ENCODE measurements at places on chromosomes 7 and 10.

DNA sequence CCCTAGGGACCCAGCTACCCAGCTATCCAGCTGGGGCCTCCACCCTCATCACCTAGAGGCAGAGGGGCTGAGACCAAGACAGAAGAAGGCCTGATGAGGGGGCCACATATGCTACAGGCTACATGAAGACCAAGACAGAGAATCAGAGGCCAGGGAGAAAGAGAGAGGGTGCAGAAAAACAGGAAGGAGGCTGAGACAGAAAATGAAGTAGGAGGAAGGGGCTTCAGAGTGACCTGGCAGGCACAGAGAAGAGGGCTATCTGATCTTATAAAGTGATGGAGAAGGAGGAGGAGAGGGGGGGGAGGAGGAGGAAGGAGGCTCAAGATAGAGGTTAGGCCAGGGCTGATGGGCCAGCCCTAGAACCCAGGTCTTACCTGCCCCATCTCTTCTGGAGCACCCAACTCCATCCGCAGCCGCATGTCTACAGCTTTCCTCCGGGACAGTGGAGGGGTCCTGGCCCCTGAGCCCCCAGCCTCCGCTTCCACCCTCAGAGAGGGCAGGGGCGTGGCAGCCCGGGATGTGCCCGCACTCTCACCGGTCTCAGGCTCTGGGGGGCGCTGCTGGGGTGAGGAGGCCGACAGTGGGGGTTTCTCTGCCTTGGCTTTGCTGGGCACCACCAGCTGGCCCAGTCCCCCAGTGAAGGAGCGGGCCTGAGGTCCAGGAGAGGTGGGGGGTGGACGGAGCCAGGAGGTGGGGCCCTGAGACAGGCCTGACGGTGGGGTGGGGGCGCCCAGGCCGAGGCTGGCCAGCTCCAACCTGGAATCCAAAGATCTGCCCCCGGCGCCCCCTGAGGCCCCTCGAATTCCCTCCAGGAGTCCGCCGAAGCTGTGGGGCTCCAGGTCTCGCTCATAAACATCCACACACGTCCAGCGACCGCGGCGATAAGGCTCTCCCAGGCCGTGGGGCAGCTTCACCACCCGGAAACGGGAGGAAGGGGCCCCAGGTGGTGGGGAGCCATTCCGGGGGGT is 1.8 kb downstream of the TSC22D4 start:
- no peak for DNase-seq

- DNase-seq = no peak
Observed at GRCh38 chr10:103598654-103599115, 105.2 kb downstream of the NEURL1 start.

DNA sequence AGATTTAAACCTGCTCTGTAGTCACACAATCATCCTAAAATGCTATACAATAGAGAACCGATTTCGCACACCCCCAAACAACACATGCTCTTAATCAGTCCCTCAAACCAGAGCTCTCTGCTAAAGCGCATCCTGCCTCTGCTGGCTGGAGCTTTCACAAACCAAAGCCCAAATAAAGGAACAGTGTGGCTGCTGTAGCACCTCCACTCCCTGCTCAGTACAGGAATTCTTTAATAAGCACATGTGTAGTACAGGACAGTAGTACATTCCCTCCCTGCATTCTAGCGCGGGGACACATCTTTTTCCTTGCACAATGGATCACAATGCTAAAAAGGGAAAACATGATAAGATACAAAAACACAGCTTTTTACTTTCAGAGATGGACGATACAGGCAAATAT is 684.6 kb downstream of the MAGI2 start:
- DNase-seq = no peak

- DNase-seq = no peak
Observed at GRCh38 chr10:72642318-72642717, 16.4 kb upstream of the MICU1 start.

DNA sequence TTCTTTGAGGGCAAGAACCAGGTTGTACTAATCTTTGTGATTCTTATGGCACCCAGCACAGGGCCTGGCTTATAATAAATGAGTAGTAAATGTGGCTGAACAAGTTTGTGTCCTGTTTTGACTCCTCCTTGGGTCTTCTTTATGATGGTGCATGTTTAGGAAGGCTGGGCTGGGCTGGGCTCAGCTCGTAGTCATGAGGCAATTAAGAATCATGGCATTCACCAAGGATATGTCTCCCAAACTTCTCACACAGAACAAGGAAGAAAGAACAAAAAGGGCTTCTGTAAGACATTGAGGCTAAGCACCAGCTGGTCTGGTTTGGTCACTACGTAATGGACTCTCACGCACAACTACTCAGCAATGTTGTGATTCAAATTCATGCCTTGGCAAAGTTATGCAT is 30.5 kb upstream of the YAE1 start:
- DNase-seq = no peak

DNA sequence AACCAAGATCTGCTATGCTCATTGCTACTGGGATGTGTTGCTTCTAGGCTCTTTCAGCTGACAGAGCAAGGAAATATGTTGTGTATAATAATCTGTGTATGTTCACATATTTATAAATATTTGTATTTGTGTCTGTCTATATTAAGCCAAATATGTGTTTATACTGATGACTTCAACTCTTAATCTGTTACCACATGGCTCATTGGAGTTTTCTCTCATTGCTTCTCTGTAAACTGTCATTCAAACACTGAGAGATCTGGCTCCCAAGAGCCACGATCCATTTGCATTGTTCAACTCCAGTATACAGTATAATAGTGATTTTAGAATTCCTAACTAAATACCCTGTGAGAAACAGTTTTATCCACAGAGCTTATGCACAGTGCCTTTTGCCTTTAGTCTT is 35.3 kb downstream of the BICC1 start:
- no peak for DNase-seq

GRCh38 chr7:665736-666453 is 60.6 kb upstream of the DNAAF5 start:
- DNase-seq = no peak

GRCh38 chr7:88090671-88091070 is 129.2 kb downstream of the SRI start:
- no peak for DNase-seq

GRCh38 chr7:66430164-66430545 is 198.5 kb upstream of the KCTD7 start:
- DNase-seq = no peak

- DNase-seq = no peak
Observed at GRCh38 chr10:17092216-17092944, 37.2 kb downstream of the CUBN start.

DNA sequence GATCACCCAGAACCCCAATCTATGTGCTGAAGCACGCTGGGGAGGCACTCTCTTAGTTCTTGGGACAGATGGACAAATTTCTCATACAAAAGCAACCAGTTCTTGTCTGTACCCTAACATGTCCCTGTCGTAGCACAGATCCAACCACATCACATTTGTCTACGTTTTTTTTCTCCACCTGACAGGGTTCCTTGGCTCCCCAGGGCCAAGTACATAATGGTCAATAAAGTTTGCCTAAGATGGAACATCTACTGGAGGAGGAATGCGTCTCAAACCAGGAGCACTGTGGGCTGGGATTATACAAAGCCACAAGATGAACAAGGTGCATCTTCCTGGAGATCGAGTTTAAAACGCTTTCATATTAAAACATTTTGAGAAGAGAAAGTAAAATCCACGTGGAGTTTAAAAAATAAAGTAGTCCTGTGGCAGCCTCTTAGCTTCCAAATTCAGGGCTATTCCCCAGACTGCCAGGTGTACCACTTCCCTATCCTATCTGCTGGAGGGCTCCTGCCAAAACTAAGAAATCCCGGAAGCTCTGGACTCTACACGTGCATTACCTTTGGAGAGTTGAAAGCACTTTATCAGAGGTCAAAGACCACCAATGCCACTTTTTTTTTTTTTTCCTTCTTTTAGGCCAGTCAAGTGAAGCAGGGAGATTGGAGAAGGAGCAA is 1.4 kb downstream of the TMEM243 start:
- DNase-seq = no peak

GRCh38 chr10:122658356-122659049 is 41.1 kb downstream of the C10orf120 start:
- no peak for DNase-seq

DNA sequence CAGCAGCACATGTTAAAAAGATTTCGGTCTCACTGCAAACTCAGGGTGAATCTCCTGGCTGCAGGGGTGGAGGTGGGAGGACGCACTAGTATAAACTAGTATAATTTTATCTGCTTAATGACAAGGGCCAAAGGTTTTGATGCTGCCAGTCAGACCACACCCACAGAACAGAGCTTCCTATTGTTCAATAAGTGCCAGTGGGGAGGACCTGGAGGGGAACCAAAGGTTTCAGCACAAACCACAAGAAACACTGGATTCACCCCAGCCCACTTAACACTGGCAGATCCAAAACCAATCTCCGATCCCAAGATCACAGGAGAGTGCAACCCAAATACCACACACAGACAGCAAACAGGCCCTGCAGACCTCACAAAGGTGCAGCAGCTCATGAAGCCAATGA is 6.6 kb downstream of the VOPP1 start:
- no peak for DNase-seq

- no peak for DNase-seq
Observed at GRCh38 chr7:82166260-82167015, 277.1 kb downstream of the CACNA2D1 start.

DNA sequence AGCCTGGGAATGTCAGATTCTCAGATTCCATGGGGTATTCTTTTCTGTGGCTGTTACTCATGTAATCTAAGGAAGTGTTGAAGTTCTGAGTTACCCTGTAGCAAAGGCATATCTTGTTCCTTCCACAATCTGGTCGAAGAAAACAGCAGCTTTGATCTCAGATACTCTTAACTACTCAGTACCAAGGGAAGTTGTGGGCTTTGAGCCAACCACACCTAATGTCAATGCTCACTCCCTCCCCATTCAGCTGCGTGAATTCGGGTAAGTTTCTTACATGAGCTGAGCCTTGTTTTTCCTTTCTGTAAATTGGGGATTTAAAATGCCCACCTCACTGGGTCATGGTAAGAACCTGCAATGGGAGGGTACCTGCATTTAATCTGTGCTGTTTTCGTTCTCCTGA is 52.5 kb downstream of the PTPRN2 start:
- DNase-seq = no peak

DNA sequence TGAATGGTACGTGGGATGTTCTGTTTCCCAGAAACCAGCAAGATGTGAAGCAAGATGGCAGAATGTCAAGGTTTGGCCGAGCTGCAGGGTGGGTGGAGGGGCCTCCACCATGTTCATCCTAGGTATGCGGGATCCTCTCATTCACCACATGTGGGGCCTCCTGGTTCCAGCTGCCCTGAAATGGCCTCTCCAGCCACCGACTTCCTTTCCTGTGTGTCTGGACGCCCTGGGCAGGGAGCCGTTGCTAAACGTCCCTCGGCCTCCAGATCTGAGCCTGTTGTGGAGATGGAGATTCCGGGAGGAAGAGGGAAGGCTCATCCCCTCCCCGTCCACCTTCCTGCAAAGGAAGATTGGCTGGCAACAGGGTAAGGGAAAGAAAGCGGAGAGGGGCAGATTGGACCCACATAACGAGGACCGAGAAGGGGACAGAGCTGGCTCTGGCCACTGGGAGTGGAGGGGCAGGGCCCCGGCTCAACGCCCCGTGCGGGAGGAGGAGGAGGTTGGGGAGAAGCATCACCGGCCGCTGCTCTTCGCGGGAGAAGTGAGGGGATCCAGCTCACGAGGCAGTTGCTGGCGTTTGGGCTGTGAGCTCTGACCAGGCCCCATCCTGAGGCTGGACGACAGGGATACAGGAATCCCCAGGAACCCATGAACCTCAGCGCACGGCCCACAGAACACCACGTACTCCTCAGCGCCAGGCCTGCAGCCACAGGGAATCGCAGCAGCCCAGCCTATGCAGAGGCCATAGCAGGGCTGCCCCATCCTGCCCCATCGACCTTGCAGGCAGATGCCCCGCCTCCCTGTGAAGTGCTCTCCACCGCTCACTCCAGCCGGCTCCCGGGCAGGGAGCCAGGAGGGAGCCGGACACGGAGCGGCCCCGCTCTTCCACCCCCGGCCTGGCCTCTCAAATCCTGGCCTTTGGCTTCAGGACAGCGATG is 98.3 kb downstream of the FOXL3 start:
- DNase-seq = no peak

DNA sequence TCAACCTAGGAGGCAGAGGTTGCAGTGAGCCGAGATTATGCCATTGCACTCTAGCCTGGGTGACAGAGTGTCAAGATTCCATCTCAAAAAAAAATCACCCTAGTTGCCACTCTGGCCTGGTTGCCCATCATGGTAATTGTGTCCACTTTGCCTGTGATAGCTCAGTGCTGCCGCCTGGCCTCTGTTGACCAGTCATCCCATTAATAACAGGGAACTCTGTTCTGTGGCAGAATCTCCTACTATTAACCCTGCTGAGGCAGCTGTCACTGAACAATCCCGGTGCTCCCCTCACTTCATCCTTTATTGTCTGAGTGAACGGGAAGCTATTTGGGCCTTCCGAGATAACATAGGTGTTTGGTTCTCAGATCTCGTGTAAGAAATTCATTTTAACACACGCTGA is 14.6 kb downstream of the ZNF3 start:
- DNase-seq = no peak

- no peak for DNase-seq
Observed at GRCh38 chr7:101058355-101058754, 26.9 kb upstream of the TRIM56 start.

- no peak for DNase-seq
Observed at GRCh38 chr7:110633313-110633712, 457.6 kb upstream of the LRRN3 start.

Measured in stimulated activated CD8-positive, alpha-beta memory T cell treated with anti-CD3 and anti-CD28 coated beads, Interleukin-4, amount 100 ng/mL, for 1 hour (primary cell).